ENCODE measurements at places on chromosomes 4 and X.

- DNase-seq = no peak
Measured at GRCh38 chrX:6685489-6685888, 150.6 kb upstream of the VCX3A start.

- no peak for DNase-seq
Measured at GRCh38 chr4:169573889-169574288, 38.5 kb downstream of the NEK1 start.

- DNase-seq = no peak
Measured at GRCh38 chr4:171857302-171858012, 44.3 kb downstream of the GALNTL6 start.

GRCh38 chr4:181939199-181939945, 303.8 kb upstream of the TENM3 start:
- no peak for DNase-seq
